Forelimb muscle (tissue), 1 donor: ENCODE measurements at places on chromosomes 3 and 15. TPM values are rescaled to one million over a fixed set of nuclear protein-coding genes. Genes with fewer than 3 reads are reported as not detected.
A peak's percentile ranks its signal among the peaks of the same experiment; 100 is the strongest.

GRCh38 chr15:31400222-31400927, 73.7 kb downstream of the KLF13 start:
- no peak for DNase-seq

DNA sequence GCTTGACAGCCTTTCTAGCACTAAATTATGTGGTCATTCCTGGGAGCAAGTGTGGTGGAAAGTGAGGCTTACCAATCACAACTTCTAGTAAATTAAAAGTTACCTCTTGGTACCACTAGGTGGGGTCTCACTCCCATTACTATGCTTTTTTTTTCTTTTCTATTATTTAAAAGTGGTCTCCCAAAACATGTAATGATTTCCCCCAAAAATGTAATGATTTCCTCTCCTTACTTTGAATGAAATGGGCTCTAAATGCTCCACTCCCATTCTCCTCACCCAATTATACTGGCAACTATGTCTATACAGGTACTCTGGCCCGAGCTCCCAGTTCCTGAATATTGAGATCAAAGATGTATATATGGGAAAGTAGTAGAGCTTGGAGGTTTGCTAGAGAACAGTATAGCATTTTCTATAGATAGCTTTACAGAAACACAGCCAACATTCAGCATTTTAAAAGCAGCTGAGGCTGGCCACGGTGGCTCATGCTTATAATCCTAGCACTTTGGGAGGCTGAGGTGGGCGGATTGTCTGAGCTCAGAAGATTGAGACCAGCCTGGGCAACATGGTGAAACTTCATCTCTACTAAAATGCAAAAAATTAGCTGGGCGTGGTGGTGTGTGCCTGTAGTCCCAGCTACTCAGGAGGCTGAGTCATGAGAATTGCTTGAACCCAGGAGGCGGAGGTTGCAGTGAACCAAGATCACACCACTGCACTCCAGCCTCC, 70.9 kb downstream of the DCUN1D1 start:
- DNase-seq: no peak

- DNase-seq: no peak
These were observed 598.7 kb upstream of the TGFBR2 start for GRCh38 chr3:30007668-30008067.

GRCh38 chr3:111506435-111506834, 35.6 kb upstream of the CD96 start:
- no peak for DNase-seq

- DNase-seq: no peak
These were observed 810.0 kb upstream of the NR2F2 start for GRCh38 chr15:95520511-95520910.

DNA sequence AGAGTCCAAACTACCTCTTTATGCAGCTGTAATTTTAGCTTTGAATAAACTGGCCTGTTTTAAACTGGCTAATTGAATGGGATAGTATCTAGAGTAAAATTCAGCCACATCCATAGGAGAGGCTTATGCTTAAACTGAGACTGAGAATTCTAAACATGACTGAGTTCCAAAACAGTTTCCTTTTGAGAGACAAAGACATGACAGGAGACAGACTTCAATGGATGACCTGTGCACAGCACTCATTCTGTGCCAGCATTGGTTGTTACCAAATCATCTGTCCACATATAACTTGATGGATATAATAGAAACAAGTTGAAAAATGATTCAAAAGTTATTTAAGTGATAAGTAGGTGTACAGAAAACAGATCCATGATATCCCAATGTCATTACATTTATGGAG, 20.9 kb downstream of the IL12A start:
- DNase-seq: no peak

GRCh38 chr3:156668073-156668763, 6.2 kb upstream of the TIPARP start:
- no peak for DNase-seq

GRCh38 chr3:178456621-178457285, 79.5 kb upstream of the KCNMB2 start:
- DNase-seq: no peak

- DNase-seq: no peak
These were observed 277 bp downstream of the FMN1 start for GRCh38 chr15:33194237-33194636.

GRCh38 chr3:139608924-139609323, 68.8 kb downstream of the NMNAT3 start:
- no peak for DNase-seq

DNA sequence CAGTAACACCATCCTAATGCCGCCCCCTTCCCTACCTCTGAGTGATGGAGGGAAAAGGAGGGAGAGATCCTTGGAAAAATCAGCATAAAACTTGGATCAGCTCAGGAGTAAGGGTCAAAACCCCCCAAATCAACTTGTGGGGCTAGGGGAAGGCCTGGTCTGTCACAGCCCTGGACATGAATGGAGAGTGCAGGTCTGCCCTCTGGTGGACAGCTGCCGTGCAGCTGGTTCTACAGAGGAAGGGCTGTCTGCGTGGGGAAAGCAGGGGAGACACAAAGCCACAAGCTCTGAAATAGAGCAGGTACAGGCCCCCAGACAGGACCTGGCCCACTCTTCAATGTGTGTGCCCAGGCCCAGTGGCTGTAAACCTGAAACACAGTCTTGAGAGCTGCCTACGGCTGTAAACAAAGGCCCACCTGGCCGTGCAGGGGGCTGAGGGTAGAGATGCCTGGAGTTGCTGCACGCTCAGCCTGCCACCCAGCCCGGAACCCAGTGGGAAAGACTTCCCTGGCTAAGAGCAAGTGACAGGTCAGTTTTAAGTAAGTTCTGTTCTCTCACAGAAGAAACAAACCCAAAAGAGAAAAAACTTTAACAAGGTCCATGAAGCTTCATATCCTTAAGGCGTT, 16.4 kb downstream of the CLK3 start:
- no peak for DNase-seq

- DNase-seq: no peak
These were observed 146.8 kb upstream of the FRMD4B start for GRCh38 chr3:69532547-69533224.

GRCh38 chr3:31957106-31957505, 24.0 kb downstream of the OSBPL10 start:
- DNase-seq: no peak

DNA sequence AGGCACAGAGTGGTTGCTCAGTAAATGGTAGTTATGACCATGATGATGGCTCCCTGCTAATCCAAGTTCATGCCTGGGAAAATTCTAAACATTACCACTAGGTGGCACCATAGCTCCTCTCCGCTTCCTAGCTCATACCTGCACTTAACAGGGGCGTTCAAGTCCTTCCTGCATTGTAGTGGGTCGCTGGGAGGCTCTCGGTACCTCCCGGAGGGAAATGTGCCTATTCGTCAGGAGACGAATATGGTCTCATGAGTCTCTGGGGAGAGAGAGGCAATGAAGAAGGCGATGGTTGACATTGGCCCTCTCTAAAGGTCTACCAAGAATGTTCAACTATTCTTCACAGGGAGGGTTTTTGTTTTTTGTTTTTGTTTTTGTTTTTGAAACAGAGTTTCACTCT, 10.9 kb downstream of the MESP1 start:
- DNase-seq: peak; percentile 45

- no peak for DNase-seq
These were observed 103.3 kb downstream of the SNRK start for GRCh38 chr3:43389388-43390254.

DNA sequence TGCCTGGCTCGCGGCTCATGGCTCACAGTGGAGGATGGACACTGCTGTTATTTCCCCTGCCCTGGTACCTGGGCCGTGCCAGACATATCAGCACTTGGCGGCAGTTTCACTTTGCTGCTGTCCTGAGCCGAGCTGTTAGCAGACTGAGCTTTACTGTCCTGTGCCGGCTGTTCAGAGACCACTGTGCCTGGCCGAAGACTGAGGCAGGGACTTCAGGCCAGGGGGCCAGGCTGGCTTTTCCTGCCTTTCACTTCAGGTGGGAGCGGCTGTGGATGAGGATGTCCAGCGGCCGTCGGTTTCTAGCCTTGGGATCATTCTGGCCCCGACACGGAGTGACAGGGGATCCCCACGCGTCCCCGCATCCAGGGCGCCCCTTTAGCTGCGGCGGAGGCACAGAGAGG, 1.1 kb downstream of the ATP10A start:
- no peak for DNase-seq

DNA sequence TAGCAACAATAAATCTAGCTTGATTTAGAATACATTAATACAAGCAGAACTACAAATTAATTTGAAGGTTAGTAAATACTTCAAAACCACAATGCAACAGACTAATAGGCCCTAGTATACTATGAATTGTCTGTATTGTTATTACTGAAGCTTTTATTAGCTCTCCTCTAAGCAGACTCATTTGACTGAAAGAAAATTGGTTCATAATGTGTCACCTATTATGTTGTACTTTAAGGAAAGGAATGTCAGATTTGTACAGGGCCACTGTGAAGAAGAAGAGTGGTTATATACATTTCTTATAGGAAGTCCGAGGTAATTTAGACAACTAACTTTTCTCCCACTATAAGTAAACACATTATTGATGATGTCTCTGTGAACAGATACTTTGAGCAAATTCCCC, 954.5 kb downstream of the ZPLD1 start:
- DNase-seq: no peak

DNA sequence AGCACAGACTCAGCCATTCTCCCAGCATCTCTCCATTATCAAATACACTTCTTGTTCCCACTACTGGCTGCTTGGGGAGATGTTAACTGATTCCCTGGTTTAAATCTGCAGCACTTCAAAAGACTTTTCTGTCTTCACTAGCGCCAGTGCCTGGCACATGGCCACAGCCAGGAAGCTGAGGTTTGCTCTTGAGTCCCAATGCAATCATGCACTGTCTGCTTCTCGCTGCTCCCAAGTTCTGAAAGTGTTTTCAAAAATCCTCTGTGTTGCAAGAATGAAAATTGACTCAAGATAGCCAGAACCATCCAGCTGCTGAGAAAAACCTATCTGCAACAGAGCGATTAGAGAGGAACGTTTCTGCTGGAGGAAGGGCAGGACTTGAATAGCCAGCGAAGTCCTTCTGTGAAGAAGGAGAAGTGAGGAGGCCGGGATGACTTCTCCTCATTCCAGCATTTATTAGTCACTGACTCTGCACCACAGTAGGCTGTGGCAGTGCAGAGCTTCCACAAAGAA, 358.4 kb upstream of the NR2F2 start:
- no peak for DNase-seq

GRCh38 chr3:42527368-42527917, 25.0 kb downstream of the VIPR1 start:
- DNase-seq: no peak

- DNase-seq: no peak
These were observed 573 bp upstream of the CEP152 start for GRCh38 chr15:48811325-48811958.

DNA sequence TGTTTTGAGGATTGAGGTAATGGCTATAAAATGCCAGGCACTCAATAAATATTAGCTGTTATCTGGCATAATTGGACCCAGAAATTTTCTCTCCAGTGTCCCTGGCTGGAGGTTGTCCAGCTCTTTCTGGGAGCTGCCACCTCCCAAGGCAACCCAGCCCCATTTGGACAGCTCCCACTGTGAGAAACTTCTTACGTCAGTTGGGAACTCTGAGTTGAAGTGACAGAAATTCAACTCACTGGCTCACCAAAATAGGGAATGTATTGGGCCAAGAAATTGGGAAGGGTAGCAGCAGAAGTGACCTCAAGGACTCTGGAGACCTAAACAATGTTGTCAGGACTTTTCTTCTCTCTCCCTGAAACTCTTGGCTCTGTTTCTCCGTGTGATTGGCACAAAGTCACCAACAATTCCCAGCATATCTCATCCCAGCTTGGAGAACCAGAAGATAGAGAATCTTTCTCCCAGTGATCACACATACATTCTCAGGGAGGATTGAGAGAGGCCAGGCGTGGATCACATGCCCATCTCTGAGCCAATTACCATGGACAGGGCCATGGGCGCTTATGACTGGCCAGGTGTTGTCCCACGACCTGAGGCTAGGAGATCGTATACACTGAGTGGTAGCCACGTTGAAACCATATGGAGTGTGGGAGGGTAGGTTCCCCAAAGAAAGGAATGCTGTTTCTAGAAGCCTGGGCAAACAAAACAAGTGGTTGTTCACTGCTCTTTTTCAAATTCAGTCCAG, 22.5 kb upstream of the HCN4 start:
- DNase-seq: no peak

- no peak for DNase-seq
These were observed 24.5 kb downstream of the SLC6A20 start for GRCh38 chr3:45771831-45772230.

DNA sequence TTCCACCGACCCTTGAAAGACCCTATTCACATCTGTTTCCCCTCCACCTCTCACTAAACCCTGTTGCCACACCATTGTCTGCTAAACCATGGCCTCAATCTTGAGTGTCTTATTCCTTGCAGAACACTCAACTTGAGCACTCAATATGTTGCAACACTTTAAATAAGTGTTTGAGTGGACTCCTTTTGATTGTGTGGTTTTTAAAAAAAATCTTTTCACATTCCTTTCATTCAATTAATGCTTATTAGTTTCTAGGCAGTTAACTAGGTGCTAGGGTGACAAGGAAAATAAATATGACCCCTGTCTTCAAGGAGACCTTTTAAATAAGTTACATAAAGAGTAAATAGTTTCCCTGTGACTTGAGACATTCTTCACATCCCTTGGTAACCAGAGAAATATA, 13.3 kb upstream of the HHLA2 start:
- no peak for DNase-seq

The HCLS1 gene
- 6.3 TPM for polyA plus RNA-seq

The TGM4 gene
- not detected for polyA plus RNA-seq

The TRPM1 gene
- polyA plus RNA-seq: not detected

The GOLGA8N gene
- 19.5 TPM for polyA plus RNA-seq

The SCG5 gene
- polyA plus RNA-seq: 8.5 TPM

The CPEB1 gene
- 0.87 TPM for polyA plus RNA-seq

The STRA6 gene
- 0.97 TPM for polyA plus RNA-seq

The TRH gene
- 0.34 TPM for polyA plus RNA-seq
